Colonic mucosa (tissue), 4 donors: ENCODE measurements at places on chromosomes 7 and 10.

- DNase-seq: no peak
Observed at GRCh38 chr7:77329466-77330168, 86.5 kb downstream of the GSAP start.

DNA sequence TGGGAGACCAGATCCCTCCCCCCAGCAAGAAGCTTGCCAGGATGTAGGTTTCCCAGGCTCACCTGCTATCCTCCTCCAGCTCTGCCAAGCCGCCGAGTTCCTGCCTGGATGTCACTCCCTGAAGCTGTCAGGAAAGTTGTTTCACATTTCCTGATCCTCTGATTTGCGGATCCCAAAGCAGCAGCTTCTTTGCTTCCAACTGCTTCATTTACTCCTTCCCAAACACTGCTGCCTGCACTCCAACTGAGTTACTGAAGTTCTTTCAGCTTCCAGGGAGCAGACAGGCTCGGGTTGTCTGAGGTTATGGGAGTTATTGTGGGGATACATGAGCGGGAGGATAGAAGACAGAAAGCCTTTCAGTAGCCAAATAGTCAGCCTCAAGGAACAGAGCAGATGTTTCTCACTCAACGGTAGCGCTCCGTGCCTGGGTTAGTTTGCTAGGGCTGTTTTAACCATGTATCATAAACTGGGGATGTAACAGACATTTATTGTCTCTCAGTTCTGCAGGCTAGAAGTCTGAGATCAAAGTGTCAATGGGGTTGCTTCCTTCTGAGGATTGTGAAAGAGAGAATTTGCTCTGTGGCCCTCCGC lies 516.0 kb downstream of the REEP3 start:
- DNase-seq: no peak

DNA sequence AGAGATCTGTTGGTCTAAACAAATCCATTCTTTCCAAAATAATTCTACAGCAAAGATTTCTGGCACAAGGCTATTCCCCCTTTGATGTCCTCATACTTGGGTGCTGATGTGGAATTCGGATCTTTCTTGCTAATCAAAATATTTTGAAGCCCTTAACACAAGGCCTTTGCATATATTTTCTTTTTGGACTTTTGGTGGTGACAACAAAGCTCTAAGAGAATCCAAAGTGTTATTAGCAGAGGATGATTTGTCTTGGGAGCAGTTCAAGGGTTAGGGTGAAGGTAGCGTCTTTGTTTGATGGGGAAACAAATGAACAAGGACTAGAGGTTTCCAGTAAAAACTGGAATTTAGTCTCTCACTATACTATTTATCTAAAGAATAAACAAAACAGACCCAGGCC lies 197.9 kb downstream of the CDCA7L start:
- DNase-seq: no peak

- no peak for DNase-seq
Observed at GRCh38 chr7:132739271-132739955, 163.1 kb upstream of the PLXNA4 start.

DNA sequence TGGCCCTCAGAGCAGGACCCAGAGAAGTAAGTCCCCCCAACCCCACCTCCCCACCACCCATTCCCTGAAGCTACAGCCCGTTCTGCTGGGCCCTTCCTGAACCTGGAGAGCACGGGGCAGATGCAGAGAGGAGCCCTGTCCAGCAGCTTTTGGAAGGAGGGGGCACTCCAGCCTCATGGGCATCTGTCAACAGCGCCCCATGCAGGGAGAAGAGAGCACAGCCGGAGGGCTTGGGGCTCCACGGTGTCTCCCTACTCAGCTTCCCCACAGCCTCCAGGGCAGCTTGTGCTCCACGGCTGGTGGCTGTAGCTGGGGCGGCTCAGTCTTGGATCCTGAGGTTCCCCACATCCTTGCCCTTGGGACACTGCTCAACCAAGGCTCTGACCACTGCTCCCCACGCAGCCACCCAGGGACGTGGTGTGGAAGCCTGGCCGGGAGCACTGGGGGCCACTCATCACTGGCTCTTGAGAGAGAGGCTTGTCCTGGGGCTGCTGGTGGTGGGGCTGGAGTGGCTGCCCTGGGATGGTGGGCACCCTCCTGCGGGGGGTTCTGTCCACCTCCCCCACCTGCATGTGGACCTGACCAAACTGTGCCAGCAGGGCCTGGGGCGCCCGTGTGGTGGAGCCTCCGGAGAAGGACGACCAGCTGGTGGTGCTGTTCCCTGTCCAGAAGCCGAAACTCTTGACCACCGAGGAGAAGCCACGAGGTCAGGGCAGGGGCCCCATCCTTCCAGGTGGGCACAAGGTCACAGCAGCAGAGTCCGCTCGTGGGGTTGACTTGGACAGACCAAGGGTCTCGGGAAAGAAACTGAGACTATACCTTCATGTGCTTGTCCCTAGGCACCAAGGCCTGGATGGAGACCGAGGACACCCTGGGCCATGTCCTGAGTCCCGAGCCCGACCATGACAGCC lies 4.5 kb downstream of the PRAP1 start:
- DNase-seq: no peak

DNA sequence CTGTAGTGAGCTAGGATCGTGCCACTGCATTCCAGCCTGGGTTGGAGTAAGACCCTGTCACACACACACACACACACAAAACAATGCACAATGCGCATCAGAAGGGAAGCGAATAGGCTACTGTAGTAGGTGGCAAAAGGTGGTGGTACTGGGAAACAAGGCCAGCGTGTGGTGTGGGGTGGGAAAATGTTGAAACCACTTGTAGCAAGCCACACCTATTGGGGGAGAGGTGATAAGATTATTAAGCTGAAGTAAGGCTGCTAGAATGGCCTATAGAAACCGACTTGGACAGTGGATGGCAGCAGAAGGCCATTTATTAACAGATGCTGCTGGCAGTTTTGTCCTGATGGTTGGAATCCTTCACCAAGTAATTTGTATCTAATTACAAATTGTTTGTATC lies 7.2 kb upstream of the CHCHD1 start:
- DNase-seq: no peak

DNA sequence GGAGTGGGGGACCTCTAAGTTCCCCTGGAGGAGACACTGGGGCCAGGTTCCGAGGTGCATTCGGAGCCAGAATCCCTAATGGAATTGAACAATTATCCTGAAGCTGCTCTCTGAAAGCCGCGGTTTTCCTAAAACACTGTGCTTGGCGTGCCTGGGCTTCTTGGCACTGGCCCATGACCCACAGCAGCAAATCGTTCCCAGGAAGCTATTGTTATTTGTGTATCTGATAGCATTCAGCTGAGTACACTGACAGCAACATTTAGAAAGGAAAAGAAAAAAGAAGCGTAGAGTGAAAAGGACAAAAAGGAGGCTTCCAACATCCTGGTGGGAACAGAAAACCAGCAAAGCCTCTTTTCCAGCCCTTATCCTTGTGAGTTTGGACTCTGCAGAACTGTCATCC lies 339.8 kb downstream of the FRMD4A start:
- DNase-seq: no peak

DNA sequence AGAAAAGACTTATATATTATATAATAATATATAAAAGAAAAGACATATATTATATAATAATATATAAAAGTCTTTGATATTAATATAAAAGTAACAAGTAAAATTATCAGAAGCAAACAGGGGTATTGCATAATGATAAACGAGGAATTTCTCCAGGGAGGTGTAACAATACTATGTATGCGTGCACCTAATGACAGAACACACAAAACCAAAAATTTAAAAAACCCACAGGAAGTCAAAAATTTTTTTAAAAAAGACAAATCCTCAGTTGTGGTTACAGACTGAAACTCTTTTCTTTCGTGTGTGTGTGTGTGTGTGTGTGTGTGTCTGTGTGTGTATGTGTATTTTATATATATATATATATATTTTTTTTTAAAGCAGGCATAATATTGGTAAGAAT lies 279.2 kb upstream of the DPP6 start:
- DNase-seq: no peak

DNA sequence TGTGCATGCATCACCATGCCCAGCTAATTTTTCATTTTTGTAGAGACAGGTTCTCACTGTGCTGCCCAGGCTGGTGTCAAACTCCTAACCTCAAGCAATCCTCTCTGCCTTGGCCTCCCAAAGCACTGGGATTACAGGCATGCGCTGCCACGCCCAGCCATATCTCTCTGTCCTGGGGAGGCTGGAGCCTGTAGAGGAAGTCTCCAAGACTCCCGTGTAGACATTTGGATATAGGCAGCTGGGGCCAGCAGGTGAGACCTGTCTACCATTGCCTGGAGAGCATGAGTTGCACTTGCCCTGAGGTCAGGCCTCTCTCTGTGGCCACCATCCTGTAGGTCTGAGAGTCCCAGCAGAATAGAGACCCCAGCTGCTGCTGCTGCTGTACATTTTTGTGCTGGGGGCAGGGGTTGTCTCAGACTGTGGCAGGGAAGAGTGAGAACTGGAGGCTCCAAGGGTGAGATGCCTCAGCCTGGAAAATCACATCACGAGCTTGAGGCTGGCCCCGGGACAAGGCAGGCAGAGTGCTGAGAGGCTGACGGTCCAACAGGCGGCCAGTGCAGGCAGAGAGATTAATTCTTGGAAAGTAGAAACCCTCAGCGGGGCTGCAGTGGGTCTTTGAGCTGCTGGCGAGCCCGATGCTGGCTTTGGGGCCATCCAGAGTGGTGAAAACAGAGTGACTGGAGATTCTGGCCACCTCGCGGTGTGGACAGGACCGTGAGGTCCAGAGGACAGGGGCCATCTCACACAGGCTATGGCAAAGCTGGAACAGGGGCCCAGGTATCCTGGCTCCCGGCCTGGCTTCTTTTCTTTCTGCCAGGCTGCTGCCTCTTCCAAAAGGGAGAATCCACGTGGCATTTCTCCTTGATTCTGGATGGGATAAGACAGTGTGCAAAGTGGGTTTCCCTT lies 60.9 kb downstream of the TMEM270 start:
- DNase-seq: no peak

DNA sequence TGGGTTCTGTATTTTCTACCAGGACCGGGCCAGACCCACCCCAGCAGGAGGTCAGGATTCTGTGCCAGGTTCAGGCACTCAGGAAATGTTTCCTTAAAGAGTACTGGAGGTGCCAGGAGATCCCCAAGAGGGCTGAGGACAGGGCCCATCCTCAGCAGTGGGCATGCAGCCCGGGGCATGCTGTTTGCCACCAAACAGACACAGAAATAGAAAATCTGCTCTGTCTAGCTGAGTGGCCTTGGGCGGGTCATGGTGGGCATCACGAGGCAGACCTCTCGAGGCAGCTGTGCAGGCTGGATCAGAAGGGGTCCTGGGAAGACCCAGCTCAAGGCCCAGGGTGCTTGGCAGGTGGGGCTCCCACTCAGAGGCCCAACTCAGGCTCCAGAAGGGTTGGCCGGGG lies 105.0 kb downstream of the FAM53B start:
- no peak for DNase-seq

GRCh38 chr7:94679358-94679757 lies 23.4 kb upstream of the SGCE start:
- no peak for DNase-seq

- peak; percentile 73 for DNase-seq
Observed at GRCh38 chr7:131109759-131110296, 217.8 kb upstream of the MKLN1 start.

DNA sequence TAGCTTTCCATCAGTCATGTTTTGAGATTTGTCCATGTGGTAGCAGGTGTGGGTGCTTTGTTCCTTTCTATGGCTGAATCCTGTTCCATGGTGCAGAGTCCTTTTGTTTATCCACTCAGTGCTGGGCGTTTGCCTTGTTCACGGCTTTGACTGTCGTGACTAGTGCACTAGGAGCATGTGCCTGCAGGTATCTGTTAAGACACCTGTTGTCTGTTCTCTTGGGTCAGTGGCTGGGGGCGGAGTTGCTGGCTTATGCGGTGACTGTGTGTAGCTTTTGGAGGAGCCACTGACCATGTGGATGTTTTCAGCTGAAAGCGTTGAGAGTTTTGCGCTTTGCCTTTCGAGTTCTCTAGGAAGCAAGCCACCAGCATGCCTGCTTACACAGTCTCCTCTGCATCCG lies 573.1 kb upstream of the FOXK1 start:
- no peak for DNase-seq

DNA sequence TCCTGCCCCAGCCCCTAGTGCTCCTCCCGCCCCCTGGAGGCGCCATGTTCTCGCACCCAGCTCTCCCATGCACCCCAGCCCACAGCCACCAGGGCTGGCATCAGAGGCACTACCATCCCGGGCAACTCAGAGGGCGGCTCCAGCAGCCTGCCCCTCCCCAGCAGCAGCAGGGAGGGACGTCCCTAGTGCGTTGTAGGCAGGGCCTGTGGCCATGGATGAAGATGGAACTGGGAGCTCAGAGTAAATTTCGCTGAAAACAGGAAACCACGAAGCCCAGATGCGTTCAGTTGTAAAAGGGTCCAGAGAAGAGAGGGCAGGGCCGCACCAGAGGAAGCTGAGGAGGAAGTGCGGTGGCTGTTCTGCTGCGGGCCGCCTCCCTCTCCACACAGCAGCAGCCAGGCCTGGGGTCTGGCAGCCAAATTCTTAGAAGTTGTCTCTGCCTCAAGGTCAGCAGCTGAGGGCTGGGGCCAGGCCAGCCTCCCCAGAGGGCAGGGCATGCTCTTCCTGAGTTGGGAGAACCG lies 24.6 kb downstream of the VSIR start:
- DNase-seq: peak; percentile 79

DNA sequence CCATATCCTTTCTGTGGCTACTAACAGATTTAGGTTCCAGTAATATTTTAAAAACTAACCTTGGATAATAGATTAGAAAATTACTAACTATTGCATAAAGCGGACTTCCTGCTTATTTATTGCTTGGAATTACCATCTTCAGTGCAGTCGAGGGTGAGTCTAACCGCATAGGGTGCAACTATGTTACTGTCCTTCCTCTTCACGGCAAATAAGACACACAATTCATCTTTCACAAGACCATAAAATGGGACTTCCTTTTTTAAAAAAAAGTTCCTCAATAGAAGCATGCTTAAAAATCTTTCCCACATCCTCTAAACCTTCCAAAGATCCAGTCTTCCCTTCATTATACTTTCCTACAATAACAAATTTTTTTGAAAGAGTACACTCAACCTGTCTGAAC lies 2.1 kb downstream of the SLC25A40 start:
- no peak for DNase-seq

DNA sequence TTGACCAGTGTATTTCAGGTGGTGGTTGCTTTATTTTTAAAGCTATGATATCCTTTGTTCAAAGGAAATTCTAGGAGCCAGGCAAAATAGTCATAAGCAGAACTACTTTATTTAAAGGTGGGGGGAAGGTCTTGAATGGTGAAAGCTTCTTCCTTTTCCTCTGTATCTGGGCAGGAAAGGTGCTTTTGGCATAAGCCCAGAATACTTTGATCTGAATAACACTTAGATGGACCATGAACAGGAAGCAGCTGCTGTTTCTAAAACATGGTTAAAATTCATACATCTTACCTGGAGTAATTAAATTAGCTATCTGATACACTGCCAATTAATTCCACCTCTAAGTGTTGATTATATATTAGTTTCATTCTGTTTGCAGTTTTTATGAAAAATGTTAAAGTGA lies 13.3 kb downstream of the ZNF804B start:
- DNase-seq: no peak

- no peak for DNase-seq
Observed at GRCh38 chr10:4004144-4004543, 219.1 kb upstream of the KLF6 start.

DNA sequence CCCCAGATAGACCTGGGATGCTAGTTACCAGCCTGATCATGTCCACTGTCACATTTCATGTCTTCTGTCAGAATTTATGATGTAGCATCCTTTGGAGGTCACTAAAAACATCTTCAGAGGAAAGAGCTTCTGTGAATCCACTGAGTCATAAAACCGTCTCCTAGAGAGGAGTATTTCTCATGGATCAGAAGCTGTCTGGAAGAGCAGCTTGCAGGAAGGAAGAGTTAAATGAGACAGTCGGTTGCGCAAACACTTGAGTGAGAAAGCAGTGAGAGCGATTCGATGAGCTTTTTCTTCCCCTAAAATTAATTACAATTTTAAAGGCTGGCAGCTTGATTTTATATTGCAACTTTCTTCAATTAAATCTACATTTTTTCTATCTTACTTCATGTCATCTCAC lies 47.2 kb upstream of the WDR11 start:
- DNase-seq: no peak
